Activated CD4-positive, alpha-beta T cell treated with anti-CD3 and anti-CD28 coated beads, Interleukin-2, amount 10 ng/mL, durations not matched to agents 24 days and 14 days (primary cell): ENCODE measurements at places on chromosomes 2 and 18.

- H3K4me3 ChIP-seq, result peak overlapping the region; percentile 86
- no peaks in the 10 kb centered on the region for H3K27me3 ChIP-seq
- H3K4me1 ChIP-seq, result peaks cover 51% of the 10 kb centered on the region
- no peaks in the 10 kb centered on the region for H3K36me3 ChIP-seq
- peak overlapping the region; percentile 98 for H3K27ac ChIP-seq
- no peak for DNase-seq
Measured at GRCh38 chr2:231614559-231615057, 21.9 kb downstream of the TEX44 start.

- H3K36me3 ChIP-seq, result no peaks in the 10 kb centered on the region
- no peak for DNase-seq
- H3K4me1 ChIP-seq, result no peaks in the 10 kb centered on the region
- H3K27me3 ChIP-seq, result peaks cover 1% of the 10 kb centered on the region
Measured at GRCh38 chr2:151945602-151946001, 117.4 kb upstream of the ARL5A start.

GRCh38 chr18:35142275-35142615 lies 98.6 kb upstream of the ZNF397 start:
- peaks cover 35% of the 10 kb centered on the region for H3K36me3 ChIP-seq
- H3K4me1 ChIP-seq, result peaks cover 3% of the 10 kb centered on the region
- H3K27ac ChIP-seq, result no peak overlapping the region
- no peak for DNase-seq
- H3K27me3 ChIP-seq, result no peaks in the 10 kb centered on the region

GRCh38 chr2:170846314-170846713 lies 29.6 kb downstream of the GAD1 start:
- no peak for DNase-seq
- H3K4me3 ChIP-seq, result no peak overlapping the region
- no peak overlapping the region for H3K27ac ChIP-seq
- peaks cover 5% of the 10 kb centered on the region for H3K36me3 ChIP-seq
- H3K27me3 ChIP-seq, result no peaks in the 10 kb centered on the region

DNA sequence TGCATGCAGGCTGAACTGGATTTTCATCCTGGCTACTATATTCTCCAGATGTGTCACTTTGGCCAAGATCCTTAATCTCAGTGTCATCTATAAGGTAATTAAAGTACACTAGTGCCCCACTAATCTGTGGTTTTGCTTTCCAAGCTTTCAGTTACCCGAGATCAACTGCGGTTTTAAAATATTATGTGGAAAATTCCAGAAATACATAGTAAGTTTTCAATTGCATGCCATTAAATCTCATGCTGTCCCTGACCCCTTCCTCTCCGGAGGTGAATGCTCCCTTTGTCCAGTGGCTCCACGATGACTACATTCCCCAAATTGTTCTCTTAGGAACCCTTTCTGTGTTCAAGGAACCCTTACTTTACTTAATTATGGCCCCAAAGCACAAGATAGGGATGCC lies 5.3 kb upstream of the TYMS start:
- H3K4me1 ChIP-seq, result peaks cover 25% of the 10 kb centered on the region
- no peak overlapping the region for H3K4me3 ChIP-seq
- no peak overlapping the region for H3K27ac ChIP-seq
- no peak for DNase-seq
- H3K27me3 ChIP-seq, result no peaks in the 10 kb centered on the region
- H3K36me3 ChIP-seq, result peaks cover 4% of the 10 kb centered on the region

- no peak overlapping the region for H3K4me3 ChIP-seq
- DNase-seq, result no peak
- no peaks in the 10 kb centered on the region for H3K4me1 ChIP-seq
- no peaks in the 10 kb centered on the region for H3K27me3 ChIP-seq
- no peak overlapping the region for H3K27ac ChIP-seq
Measured at GRCh38 chr2:75822336-75822735, 111.6 kb upstream of the GCFC2 start.

GRCh38 chr2:67619204-67619603 lies 222.1 kb downstream of the ETAA1 start:
- no peak for DNase-seq
- H3K4me1 ChIP-seq, result no peaks in the 10 kb centered on the region
- no peaks in the 10 kb centered on the region for H3K27me3 ChIP-seq
- no peak overlapping the region for H3K27ac ChIP-seq

GRCh38 chr2:128615571-128615970 lies 296.9 kb upstream of the HS6ST1 start:
- H3K36me3 ChIP-seq, result no peaks in the 10 kb centered on the region
- DNase-seq, result no peak
- no peaks in the 10 kb centered on the region for H3K4me1 ChIP-seq
- no peak overlapping the region for H3K27ac ChIP-seq

- H3K4me1 ChIP-seq, result no peaks in the 10 kb centered on the region
- H3K27ac ChIP-seq, result no peak overlapping the region
- H3K27me3 ChIP-seq, result peaks cover 21% of the 10 kb centered on the region
- DNase-seq, result no peak
- no peaks in the 10 kb centered on the region for H3K36me3 ChIP-seq
- no peak overlapping the region for H3K4me3 ChIP-seq
Measured at GRCh38 chr2:172415157-172415864, 12.1 kb upstream of the ITGA6 start.

DNA sequence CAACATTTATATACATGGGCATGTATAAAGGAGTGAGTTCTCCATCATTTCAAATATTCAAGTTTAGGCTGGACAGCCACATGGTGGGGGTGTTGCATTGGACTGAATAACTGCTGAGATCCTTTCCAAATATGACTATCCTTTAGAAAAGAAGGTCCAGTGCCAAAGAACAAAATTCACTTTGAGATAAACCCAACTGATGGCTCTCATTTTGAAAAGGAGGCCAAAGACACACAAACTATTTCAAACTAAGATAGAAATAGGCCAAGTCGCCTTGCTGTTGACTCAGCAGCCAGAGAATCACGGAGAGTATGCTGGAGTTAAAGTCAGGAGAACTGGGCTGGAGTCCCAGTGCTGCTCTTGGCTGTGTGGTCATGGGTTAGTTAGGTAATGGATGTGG lies 204.5 kb upstream of the LRATD1 start:
- H3K4me3 ChIP-seq, result no peak overlapping the region
- H3K27ac ChIP-seq, result no peak overlapping the region
- H3K27me3 ChIP-seq, result no peaks in the 10 kb centered on the region
- DNase-seq, result no peak
- no peaks in the 10 kb centered on the region for H3K36me3 ChIP-seq

- peaks cover 8% of the 10 kb centered on the region for H3K27me3 ChIP-seq
- H3K4me3 ChIP-seq, result peak overlapping the region; percentile 77
- peak overlapping the region; percentile 75 for H3K27ac ChIP-seq
- peaks cover 41% of the 10 kb centered on the region for H3K4me1 ChIP-seq
- DNase-seq, result no peak
Measured at GRCh38 chr2:9738535-9739496, 104.5 kb upstream of the TAF1B start.

DNA sequence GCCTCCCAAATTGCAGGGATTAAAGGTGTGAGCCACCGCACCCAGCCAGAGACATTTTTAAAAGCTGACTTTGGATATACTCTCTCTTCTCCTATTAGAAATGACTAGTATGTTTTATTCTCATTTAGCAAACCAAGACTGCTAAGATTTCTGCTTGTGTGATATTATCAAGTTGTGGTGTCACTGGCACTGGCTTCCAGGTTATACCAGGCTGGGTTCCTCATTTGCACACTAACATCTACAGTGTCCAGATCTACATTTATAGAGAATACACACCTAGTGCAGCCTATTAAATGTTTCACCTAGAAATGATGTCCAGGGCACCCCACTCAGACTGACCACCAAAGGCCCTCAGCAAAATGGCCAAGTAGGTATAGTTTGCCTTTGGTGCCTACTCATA lies 265.3 kb upstream of the STON1 start:
- no peaks in the 10 kb centered on the region for H3K36me3 ChIP-seq
- no peak for DNase-seq
- no peak overlapping the region for H3K4me3 ChIP-seq
- no peaks in the 10 kb centered on the region for H3K4me1 ChIP-seq
- H3K27me3 ChIP-seq, result peaks cover 11% of the 10 kb centered on the region

DNA sequence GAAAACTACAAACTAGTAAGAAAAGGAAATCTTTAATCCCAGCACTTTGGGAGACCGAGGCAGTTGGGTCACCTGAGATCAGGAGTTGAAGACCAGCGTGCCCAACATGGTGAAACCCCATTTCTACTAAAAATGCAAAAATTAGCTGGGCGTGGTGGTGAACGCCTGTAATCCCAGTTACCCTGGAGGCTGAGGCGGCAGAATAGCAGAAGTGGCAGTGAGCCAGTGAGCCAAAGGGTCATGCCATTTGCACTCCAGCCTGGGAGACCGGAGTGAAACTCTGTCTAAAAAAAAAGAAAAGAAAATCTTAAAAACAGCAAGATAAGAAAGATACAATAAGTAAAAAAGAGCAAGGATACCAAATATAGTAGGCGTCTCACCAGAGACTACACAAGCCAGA lies 502.9 kb upstream of the ID2 start:
- no peak overlapping the region for H3K27ac ChIP-seq
- H3K36me3 ChIP-seq, result no peaks in the 10 kb centered on the region
- no peak overlapping the region for H3K4me3 ChIP-seq
- DNase-seq, result no peak

- H3K4me3 ChIP-seq, result no peak overlapping the region
- no peaks in the 10 kb centered on the region for H3K36me3 ChIP-seq
- no peak overlapping the region for H3K27ac ChIP-seq
- DNase-seq, result no peak
Measured at GRCh38 chr2:16394072-16394985, 271.3 kb downstream of the CYRIA start.

- H3K4me3 ChIP-seq, result no peak overlapping the region
- no peaks in the 10 kb centered on the region for H3K27me3 ChIP-seq
- no peak for DNase-seq
- H3K36me3 ChIP-seq, result peaks cover 23% of the 10 kb centered on the region
Measured at GRCh38 chr2:39362595-39362994, 74.5 kb downstream of the MAP4K3 start.

GRCh38 chr2:212484563-212485080 lies 54.0 kb downstream of the ERBB4 start:
- no peaks in the 10 kb centered on the region for H3K4me1 ChIP-seq
- no peak overlapping the region for H3K27ac ChIP-seq
- no peak overlapping the region for H3K4me3 ChIP-seq
- H3K27me3 ChIP-seq, result no peaks in the 10 kb centered on the region

GRCh38 chr2:177972782-177973181 lies 99.8 kb downstream of the PDE11A start:
- no peak overlapping the region for H3K4me3 ChIP-seq
- H3K36me3 ChIP-seq, result no peaks in the 10 kb centered on the region
- no peaks in the 10 kb centered on the region for H3K4me1 ChIP-seq
- no peak for DNase-seq

DNA sequence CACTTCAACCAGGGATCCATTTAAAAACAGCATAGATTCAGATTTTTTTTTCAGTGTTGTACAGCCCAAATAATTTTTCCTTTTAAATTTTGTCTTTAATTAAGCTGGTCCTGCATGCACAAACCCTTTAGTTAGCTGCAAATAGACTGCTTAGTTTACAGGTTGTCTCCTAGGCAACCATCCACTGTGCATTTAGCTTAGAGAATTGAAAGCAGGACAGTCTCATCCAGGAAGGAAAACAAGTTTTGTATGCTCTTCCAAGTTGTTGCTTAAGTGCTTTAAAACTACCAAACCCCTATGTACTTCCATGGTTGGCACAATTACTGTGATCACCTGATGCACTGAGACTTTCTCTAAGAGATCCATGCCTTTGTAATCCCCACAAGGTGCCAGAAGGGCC lies at the start of gene MAP3K19:
Gene MAP3K19 (minus strand): TSS at position 148 of the 400 bp plus-strand sequence. CDS start 22,800 bp downstream, outside the sequence.
- no peaks in the 10 kb centered on the region for H3K36me3 ChIP-seq
- no peak within 1 kb of the TSS for H3K4me3 ChIP-seq
- peak within 1 kb of the TSS; percentile 2 for H3K27ac ChIP-seq
- DNase-seq, result no peak

DNA sequence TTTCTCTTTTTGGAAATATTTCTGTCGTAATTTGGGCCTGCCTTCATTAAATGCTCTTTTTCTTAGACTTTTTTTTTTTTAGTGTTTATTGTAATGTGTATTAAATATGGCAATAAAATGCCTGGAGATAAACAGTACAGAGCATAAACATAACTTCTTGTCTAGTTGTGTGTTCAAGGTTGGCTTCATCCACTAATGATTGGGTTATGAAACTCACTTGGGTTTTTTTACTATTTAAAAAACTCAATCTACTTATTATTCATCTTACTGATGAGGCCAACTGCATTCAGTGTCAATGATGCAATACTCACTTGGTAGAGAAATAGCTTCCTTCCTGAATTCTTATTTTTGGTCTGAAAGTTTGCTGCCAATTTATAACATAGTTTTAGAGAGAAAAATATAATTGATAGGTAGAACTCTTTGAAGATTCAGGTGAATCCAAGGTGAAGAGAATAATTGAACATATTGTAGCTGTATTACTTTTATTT lies 144.2 kb upstream of the NABP1 start:
- no peaks in the 10 kb centered on the region for H3K36me3 ChIP-seq
- peaks cover 6% of the 10 kb centered on the region for H3K27me3 ChIP-seq
- H3K27ac ChIP-seq, result no peak overlapping the region
- H3K4me1 ChIP-seq, result no peaks in the 10 kb centered on the region
- no peak for DNase-seq

DNA sequence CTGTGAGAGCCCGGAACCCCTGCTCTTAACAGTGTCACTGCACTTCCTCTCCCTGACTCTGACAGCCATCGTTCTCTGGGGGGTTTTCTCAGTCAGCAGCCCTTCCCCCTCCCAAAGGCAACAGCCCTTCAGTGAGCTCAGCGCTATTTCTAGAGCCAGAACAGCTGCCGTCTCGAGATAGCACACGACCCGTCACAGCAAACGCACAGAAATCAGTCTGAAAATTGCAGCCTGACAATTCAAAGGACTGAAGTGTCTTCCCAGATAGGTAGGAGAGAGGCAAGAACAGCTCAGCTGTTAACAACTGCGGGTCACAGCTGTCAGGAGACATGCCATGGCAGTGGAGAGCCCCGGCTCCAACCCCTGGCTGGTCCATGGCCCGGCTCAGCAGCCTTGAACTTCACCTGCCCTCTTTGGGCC lies 45.4 kb downstream of the ST8SIA5 start:
- peaks cover 2% of the 10 kb centered on the region for H3K27me3 ChIP-seq
- no peaks in the 10 kb centered on the region for H3K4me1 ChIP-seq
- no peak overlapping the region for H3K4me3 ChIP-seq
- H3K36me3 ChIP-seq, result no peaks in the 10 kb centered on the region
- no peak overlapping the region for H3K27ac ChIP-seq
- DNase-seq, result no peak

DNA sequence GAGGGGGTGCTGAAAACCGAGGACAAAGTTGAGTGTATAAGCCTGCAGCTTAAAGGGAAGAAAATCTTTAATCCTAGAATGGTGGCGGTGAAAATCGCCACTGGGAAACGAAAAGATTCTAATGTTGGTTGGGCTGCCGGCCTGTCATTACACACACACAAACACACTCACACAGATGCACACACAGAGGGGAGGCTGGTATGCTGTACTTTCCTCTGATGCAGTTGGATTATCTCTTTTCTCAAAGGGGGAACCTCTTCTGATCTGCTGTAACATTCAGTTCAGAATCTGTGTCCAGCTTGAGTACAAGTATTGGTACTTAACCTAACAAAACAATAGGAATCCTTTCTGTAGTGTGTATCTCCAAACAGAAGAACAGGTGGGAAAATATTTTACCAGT lies 39.0 kb downstream of the ANXA4 start:
- H3K27me3 ChIP-seq, result no peaks in the 10 kb centered on the region
- no peak overlapping the region for H3K4me3 ChIP-seq
- peaks cover 16% of the 10 kb centered on the region for H3K36me3 ChIP-seq
- H3K4me1 ChIP-seq, result peaks cover 11% of the 10 kb centered on the region
- H3K27ac ChIP-seq, result no peak overlapping the region
